ENCODE measurements at places on chromosomes 4 and X. TPM values are rescaled to one million over a fixed set of nuclear protein-coding genes. Genes with fewer than 3 reads are reported as not detected.

- no peak overlapping the region for H3K4me3 ChIP-seq
- DNase-seq = no peak
- H3K27ac ChIP-seq = no peak overlapping the region
Measured at GRCh38 chr4:119313237-119313636, 8.7 kb downstream of the FABP2 start.

- no peaks in the 10 kb centered on the region for H3K4me1 ChIP-seq
- H3K4me3 ChIP-seq = no peak overlapping the region
Measured at GRCh38 chr4:123055943-123056342, 133.5 kb upstream of the NUDT6 start.

- no peaks in the 10 kb centered on the region for H3K27me3 ChIP-seq
- H3K4me3 ChIP-seq = no peak overlapping the region
- H3K27ac ChIP-seq = no peak overlapping the region
- H3K4me1 ChIP-seq = peaks cover 4% of the 10 kb centered on the region
- no peak for DNase-seq
Measured at GRCh38 chr4:186820391-186820891, 96.8 kb upstream of the FAT1 start.

Gene GPM6B
- 9.0 TPM for total RNA-seq
